LHCN-M2 (cell line): ENCODE measurements at places on chromosomes 2 and 18. TPM values are rescaled to one million over a fixed set of nuclear protein-coding genes. Genes with fewer than 3 reads are reported as not detected.

CAPN14 gene
- total RNA-seq: under 0.01 and 0.06 TPM in 2 replicates

WNT6 gene
- total RNA-seq: 0.23 TPM in 1 of 2 replicates, not detected in the other

KCNG2 gene
- total RNA-seq: 0.06 and 0.13 TPM in 2 replicates

CRYGD gene
- total RNA-seq: not detected in 2 replicates

SERPINB11 gene
- total RNA-seq: not detected in 2 replicates

STK36 gene
- 20.3 and 25.8 TPM in 2 replicates for total RNA-seq

MATN3 gene
- 6.9 and 8.2 TPM in 2 replicates for total RNA-seq

CERS6 gene
- 43.9 and 47.2 TPM in 2 replicates for total RNA-seq

PPP1R1C gene
- total RNA-seq: 1.5 and 2.0 TPM in 2 replicates

FHOD3 gene
- total RNA-seq: 8.5 and 8.7 TPM in 2 replicates

SRD5A2 gene
- total RNA-seq: not detected in 2 replicates

CDH2 gene
- 30.3 and 31.1 TPM in 2 replicates for total RNA-seq

ABCG8 gene
- not detected in 2 replicates for total RNA-seq

GALR1 gene
- not detected in 2 replicates for total RNA-seq

BMP10 gene
- not detected in 2 replicates for total RNA-seq

IL36A gene
- not detected in 2 replicates for total RNA-seq

PJVK gene
- 1.1 and 2.1 TPM in 2 replicates for total RNA-seq

BCL11A gene
- total RNA-seq: 0.11 and 0.13 TPM in 2 replicates

SERPINB13 gene
- total RNA-seq: not detected in 2 replicates

ALPI gene
- not detected in 2 replicates for total RNA-seq

DLGAP1 gene
- 0.06 and 0.46 TPM in 2 replicates for total RNA-seq

FSIP2 gene
- 0.13 and 0.17 TPM in 2 replicates for total RNA-seq

IL36G gene
- not detected in 2 replicates for total RNA-seq

IL1F10 gene
- not detected in 2 replicates for total RNA-seq

MLPH gene
- total RNA-seq: 145 and 155 TPM in 2 replicates

CENPA gene
- 22.1 and 29.9 TPM in 2 replicates for total RNA-seq

ADRA2B gene
- not detected in 2 replicates for total RNA-seq

INPP5D gene
- total RNA-seq: 0.34 and 2.6 TPM in 2 replicates

LRRTM4 gene
- total RNA-seq: not detected in 2 replicates

SPATA3 gene
- not detected in 2 replicates for total RNA-seq

DYNAP gene
- total RNA-seq: not detected in 2 replicates
